Stimulated activated CD8-positive, alpha-beta memory T cell treated with anti-CD3 and anti-CD28 coated beads, Interleukin-15, amount 100 ng/mL, for 24 hours (primary cell): ENCODE measurements at places on chromosomes 5 and 9.

GRCh38 chr9:100637787-100638186, 59.9 kb downstream of the CAVIN4 start:
- DNase-seq: no peak

- DNase-seq: no peak
Observed at GRCh38 chr5:144203750-144204596, 33.3 kb downstream of the KCTD16 start.

DNA sequence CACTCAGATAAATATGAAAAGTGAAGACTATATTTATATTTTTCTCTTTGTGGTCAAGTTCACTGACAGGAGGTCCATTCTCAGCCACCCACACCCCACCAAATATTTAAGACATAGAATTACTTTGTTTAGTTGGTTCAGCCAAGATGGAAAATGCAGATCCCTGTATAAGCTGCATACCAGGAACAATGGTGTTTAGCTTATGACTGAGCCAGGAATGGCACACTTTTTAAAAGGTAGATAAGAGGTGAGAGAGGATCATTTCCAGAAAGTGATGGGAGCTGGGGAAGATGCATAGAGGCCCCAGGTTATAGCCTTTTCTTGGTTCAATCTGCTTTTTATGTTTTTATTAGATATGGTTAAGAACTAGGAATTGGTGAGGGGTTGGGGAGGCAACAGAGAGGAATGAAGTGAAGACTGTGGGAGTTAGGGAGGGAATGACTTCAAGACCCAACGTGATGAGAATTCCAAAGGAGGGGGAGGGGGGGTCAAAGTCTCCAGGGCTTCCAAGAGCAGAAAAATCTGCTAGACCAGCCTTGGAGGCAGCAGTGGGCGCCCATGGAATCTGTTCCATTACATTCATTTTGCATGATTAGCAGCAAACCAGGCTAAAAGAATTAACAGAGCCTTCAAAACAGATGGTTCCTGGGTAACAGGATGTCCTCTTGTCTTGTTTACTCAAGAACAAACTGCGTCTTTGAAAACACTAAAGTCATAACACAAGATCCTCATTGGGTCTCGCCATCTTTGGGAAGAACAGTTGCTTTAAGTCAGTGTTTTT, 95.2 kb downstream of the FGF1 start:
- DNase-seq: no peak

DNA sequence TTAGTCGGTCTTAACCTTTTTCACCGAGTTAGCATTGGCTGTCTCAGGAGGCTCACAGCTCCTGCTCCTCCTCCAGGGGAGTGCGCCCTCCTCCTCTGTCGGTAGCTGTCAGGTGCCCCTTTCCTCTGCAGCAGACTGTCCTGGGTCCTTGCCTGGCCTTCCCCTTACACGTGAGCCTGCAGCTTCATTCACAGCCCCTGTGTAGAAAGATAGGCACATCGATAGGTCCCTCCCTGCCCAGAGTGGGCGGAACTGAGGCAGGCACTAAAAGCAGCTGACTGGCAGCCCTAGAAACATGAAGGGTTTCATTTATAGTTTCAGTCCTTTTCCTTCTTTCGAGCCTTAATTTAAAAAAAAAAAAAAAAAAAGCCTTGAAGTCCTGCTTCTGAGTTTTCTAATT, 17.2 kb downstream of the TENT4A start:
- no peak for DNase-seq

- DNase-seq: no peak
Observed at GRCh38 chr9:10411272-10411671, 201.5 kb downstream of the PTPRD start.

GRCh38 chr5:97494465-97494864, 311.4 kb upstream of the RIOK2 start:
- no peak for DNase-seq

GRCh38 chr5:175736652-175737051, 78.8 kb downstream of the HRH2 start:
- DNase-seq: no peak

- no peak for DNase-seq
Observed at GRCh38 chr9:37936965-37937364, 33.0 kb upstream of the SLC25A51 start.

DNA sequence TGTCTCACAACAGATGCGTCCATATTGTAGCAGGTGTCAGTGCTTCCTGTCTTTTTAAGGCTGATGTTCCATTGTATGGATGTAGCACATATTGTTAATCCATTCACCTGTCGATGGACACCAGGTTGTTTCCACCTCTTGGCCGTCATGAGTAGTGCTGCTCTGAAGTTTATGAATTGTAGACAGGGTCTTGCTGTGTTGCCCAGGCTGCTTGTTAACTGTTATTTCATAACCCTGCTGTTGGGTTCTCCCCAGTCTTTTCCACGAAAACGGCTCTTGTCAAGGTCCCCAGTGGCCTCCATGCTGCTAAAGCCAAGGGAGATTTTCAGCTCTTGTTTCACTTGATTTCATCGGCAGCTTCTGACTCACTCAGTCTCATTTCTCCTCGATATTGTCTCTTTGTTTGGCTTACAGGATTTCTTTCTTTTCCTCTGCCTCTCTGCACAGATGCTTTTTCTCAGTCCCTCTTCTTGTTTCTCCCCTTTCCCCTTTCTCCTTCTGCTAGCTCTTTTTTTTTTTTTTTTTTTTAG, 12.1 kb upstream of the PSD2 start:
- DNase-seq: no peak

DNA sequence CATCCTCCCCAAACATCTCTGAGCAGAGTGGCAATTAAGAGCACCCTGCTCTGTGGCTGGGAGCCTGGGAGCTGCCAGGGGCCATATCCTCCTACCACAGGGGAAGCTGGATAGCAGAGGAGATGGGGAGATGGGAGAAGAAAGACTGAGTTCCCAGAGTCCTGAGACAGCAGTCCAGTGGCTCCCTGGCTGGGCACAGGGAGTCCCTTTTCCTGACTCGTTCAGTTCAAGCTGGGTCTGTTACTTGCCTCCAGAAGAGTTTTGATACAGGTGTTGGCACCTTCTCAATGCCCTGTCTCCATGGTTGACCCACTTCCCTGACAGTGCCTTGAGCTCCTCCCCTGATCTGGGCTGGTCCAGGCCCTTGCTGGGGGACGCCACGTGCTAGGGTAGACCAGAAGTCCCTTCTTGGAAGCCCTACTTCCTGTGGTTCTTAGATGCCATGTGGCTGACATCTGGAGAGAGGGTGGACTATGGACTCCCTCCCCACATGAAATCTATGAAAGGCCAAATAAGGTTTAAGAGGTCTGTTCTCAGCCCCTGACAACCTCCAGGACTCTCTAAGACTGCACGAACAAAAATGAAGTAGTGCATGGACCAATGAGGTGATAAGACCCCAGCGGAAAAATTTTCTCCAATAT, 166.2 kb downstream of the AUH start:
- no peak for DNase-seq

GRCh38 chr5:110377361-110377760, 349.1 kb downstream of the TMEM232 start:
- no peak for DNase-seq

DNA sequence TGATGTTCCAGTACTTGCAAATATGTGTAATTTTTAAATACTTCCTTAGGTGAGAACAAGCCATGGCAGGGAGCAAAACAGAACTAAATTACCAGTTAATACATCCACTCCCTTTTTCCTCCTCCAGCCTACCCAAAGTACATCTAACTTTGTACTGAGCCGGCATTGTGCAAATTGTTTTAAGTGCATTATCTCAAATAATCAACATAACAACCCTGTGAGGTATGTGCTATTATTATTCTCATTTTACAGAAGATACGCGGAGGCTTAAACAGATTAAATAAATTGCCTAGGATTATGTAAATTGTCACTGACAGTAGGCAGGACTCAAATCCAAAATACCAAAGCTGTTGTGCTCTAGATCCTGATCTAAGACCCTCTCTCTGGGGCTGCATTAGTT, 55.5 kb upstream of the KLF4 start:
- DNase-seq: no peak

- DNase-seq: no peak
Observed at GRCh38 chr9:115210699-115211098, 92.7 kb upstream of the TNC start.

DNA sequence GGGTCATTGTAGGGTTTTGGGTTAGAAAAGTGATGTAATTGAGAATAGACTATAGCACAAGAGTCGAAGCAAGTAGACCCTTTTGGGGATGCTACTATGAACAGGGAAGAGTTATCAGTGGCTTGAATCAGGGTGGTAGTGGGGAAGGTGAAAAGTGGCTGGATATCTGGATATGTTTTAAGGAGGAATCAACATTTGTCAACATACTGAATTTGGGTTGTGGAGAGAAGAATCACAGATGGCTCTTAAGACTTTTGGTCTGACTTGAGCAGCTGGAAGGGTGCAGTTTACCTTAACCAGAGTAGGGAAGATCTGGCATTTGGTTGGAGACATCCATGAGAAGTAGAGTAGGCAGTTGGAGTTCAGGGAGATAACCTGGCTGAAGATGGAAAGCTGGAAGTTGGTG, 38.5 kb upstream of the FCHO2 start:
- DNase-seq: no peak

- no peak for DNase-seq
Observed at GRCh38 chr9:122477826-122478225, at the start of gene OR1J1. Gene OR1J1, minus strand, starts transcription at chr9:122477926. Its CDS starts 0 bp downstream, at chr9:122477926.

DNA sequence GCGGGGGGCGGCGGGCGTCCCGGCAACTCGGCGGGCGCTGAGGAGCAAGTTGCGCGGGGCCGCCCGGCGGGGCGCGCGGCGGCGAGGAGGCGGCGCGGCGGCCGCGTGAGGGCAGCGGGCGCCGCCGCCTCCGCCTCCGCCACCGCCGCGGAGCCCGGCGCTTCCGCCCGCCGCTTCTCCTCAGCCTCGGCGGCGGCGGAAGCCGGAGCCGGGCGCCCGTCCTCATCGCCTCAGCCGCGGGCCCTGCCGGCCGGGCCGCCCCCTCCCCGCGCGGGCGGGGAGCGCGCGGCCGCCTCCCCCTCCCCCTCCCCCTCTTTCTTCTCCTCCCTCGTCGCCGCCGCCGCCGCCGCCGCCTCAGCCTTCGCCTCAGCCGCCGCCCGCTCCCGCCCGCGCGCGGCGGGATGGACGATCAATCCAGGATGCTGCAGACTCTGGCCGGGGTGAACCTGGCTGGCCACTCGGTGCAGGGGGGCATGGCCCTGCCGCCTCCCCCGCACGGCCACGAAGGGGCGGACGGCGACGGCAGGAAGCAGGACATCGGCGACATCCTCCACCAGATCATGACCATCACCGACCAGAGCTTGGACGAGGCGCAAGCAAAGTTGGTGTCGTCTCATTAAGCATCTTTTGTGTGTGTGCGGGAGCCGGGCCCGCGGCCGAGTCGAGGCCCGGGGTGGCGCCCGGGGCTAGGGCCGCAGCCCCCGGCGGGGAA, at the start of gene PBX3:
PBX3 (plus strand) TSS at position 321 of the 712 bp plus-strand sequence.
- DNase-seq: no peak

GRCh38 chr9:123724211-123724796, 205.6 kb downstream of the DENND1A start:
- no peak for DNase-seq

DNA sequence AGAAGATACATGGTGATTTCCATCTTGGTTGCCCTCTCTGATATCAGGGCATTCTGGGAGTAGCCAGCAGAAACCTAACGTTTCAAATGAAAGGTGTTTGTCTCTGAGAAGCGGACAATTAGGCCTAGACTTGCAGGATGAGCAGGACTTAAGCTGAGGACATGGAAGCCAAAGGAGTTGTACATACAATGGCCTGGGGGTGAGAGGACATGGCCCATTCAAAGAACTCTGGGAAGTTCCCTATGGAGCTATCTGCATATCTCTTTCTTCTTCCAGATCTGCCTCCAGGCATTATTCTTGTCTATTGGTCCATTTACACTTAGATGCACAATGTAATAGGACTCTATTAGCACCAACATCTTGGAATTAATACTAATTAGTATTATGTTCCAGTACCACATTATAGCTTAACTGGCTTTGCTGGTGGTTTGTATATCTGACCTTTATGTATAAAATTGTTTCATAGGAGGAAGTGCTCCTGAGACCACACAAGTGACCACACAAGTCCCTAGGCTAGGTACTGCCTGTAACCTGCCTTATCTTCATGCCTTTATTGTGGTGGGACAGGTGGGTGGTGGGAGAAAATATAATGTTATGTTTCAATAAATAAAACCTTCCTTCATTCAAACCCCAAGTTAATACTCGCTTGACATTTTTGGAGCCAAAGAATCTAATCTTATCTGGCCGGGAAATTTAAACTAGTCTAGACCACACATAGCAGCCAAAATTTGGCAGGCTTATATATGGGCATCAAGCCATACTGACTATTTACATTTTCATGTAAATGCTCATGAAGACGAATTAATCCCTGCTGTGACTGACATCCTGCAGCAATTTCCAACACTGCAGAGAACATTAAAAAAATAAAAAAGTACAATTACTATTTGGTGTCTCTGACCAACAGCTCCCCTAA, 52.1 kb upstream of the EQTN start:
- DNase-seq: no peak

DNA sequence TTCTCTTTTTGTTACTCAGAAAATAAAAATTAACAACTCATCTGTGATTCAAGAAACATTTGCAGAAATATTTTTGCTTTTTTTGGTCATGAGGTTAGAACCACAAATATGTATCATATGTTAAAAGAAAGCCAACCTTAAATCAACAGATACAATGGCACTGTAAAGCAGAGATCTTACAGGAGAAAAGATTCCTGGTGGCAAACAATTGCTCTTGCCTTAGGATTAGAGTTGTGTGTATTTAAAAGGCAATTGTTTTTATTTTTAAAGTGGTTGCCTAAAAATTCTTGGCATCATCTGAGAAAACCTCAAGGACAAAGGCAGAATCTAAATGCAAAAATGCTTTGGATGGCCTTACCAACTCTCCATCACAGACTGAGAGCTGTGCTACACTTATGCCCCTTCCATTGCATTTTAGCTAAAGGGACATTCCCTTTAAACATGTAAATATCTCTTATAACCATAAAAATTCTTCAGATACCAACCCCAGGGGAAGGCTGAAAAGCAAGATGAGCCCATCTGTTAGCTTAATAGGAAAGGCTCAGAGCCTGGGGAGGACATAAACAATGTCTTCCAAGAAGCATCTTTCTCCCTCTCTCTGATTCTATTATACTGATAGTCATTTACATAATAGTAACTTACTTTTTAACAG, 100.4 kb downstream of the FAM114A2 start:
- DNase-seq: no peak

DNA sequence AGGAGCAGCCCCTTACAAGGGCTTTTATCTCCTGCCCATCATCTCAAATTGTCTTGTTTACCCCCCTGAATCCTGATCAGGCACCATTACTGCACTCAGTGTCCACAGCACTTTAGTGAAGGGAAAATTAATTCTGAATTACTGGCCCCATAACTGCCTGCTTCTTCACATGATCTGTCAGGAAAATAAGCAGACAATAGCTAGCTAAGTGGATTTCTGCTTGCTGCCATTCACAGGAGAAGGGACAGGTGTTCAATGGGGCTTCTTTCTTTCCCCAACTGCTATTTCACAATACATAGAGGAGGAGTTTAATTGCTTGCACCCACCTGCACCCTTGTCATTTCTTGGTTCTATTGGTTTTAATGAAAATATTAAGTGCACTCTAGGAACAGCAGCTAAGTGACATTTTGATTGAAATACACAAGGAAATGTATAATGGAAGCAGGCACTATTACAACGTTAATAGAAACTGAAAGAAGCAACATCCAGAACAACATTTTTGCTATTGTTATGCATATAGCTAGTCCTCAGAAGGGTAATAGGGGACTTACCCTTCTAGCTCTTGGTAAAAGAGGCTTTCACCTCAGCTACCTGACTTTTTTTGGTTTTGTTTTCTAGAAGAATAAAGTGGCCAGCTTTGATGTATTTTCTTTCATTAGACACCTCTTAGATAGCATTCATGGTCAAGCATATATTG, 599.3 kb upstream of the TLE4 start:
- no peak for DNase-seq

- no peak for DNase-seq
Observed at GRCh38 chr5:143569213-143569701, 165.8 kb upstream of the NR3C1 start.
